ENCODE measurements at places on chromosomes 3 and 15.

- DNase-seq, result no peak
Observed at GRCh38 chr3:127697551-127698240, 24.9 kb downstream of the ABTB1 start.

GRCh38 chr15:51580982-51581381 lies 41.6 kb downstream of the DMXL2 start:
- no peak for DNase-seq

DNA sequence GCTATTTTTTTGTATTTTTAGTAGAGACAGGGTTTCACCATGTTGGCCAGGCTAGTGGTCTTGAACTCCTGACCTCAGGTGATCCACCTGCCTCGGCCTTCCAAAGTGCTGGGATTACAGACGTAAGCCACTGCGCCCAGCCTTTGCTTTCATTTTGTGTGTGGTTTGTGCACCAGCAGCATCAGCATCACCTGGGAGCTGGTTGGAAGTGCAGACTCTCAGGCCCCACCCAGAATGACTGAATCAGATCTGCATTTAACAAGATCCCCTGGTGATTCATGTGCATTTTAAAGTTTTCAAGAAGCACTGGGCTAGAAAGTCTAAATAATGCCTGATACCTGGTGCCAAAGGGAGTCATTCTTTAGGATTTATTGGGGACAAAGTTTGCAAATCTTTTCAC lies 73.4 kb upstream of the BNIP2 start:
- no peak for DNase-seq

GRCh38 chr3:101383156-101383575 lies 62.8 kb upstream of the IMPG2 start:
- DNase-seq, result no peak

GRCh38 chr3:99503350-99503749 lies 135.0 kb upstream of the COL8A1 start:
- DNase-seq, result no peak

DNA sequence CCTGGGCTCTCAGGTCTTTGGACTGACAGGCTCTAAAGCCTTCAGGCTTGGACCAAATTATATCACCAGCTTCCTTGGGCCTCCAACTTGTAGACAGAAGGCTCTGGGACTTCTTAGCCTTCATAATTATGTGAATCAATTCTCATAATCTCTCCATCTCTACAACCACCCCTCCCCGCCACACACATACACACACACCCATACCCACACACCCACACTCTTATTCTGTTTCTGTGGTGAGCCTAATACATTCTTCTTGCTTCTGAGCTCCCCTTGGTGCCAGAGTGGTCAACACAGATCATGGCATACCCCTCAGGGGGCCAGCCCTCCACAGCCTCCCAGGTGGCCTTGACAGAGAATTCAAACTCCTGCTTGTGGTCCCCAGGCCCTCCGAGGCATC lies 5.6 kb upstream of the NUP210 start:
- DNase-seq, result no peak

GRCh38 chr15:43204016-43204901 lies 16.6 kb downstream of the EPB42 start:
- DNase-seq, result no peak

GRCh38 chr3:140768941-140769340 lies 91.1 kb downstream of the TRIM42 start:
- DNase-seq, result no peak

DNA sequence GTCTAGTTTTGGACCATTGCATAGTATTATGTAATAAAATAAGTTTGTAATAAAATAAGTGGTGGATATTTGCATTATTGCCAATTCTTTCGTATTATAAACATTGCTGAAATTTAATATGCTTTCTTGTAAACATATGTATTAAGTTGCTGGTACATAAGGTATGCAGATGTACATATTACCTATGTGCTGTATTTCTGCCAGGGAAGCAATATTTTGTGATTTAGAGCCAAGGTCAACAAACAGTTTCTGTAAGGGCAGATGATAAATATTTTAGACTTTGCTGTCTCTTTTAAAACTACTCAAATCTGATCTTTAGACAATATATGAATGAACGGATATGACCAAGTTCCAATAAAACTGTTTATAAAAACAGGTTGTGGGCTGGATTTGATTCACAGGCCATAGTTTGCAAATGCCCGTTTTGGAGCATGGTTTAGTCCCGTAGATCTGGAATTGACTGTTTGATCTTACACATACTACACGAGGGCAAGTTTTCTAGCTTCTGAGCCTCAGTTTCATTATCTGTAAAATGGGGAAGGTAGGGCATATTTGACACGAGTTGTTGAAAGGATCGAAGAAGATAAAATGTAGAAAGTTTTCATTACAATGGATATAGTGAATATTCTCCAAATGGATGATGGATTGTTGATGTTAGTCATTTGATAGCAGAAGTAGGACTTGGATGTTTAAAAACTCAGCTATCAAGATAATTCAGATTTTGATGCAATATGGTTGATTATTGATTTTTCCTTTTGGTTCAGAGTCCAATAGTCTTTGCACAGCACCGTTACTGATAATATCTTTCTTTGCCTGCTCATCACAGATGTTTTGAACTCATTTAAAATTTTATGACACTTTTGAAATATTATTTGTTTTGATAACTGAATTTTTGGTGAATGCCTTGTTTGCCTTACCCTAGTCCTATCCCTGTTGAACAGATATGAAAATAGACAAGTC lies 394.6 kb downstream of the FEZF2 start:
- DNase-seq, result no peak

- no peak for DNase-seq
Observed at GRCh38 chr3:100335434-100335833, 877 bp downstream of the NIT2 start.

DNA sequence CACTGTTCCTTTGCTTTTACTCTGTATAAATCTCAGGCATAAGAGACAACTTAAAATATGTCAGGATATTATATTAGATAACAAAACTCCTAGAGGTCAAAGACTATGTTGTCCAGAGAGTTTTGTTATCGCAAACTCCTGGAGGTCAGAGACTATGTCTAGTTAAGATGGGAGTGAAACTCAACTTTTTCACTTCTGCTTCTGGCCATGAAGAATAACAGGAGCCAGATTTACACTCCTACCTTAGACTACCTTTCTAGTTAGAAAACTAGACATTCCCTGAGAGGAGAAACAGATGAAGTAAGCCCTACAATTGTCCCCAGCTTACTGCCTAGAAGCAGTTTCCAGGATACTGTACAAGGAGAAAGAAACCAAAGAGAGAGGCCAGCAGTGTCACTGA lies 255.4 kb upstream of the UBE2E1 start:
- no peak for DNase-seq

GRCh38 chr3:52289338-52289746 lies 1.7 kb downstream of the GLYCTK start:
- no peak for DNase-seq

DNA sequence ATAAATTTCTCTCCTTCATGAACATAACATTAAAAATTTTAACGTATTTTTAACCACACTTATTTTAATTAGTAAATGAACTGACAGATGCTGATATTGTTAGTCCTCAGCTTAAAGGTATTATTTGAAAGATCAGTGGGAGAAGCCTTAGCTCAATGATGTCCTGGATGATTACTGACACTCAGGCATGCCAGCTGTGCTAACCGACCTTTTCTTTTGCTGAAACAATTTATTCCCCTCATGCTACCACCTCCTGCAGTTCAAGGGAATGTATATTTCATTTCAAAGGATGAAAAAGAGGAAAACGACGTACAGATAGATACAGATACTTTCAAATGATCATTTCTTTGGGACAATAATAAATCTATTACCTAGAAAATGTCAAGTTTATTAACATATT lies 620.8 kb downstream of the FGF12 start:
- DNase-seq, result no peak

GRCh38 chr15:38626443-38627050 lies 61.9 kb upstream of the RASGRP1 start:
- DNase-seq, result no peak

- DNase-seq, result no peak
Observed at GRCh38 chr15:26374806-26375205, 398.1 kb downstream of the GABRB3 start.

- DNase-seq, result no peak
Observed at GRCh38 chr3:51997935-51998596, 2.4 kb upstream of the RPL29 start.

GRCh38 chr15:76309601-76310330 lies 1.5 kb downstream of the ETFA start:
- no peak for DNase-seq

GRCh38 chr15:77493324-77493907 lies 72.7 kb downstream of the HMG20A start:
- no peak for DNase-seq

- DNase-seq, result no peak
Observed at GRCh38 chr3:21163956-21164355, 587.1 kb downstream of the ZNF385D start.

DNA sequence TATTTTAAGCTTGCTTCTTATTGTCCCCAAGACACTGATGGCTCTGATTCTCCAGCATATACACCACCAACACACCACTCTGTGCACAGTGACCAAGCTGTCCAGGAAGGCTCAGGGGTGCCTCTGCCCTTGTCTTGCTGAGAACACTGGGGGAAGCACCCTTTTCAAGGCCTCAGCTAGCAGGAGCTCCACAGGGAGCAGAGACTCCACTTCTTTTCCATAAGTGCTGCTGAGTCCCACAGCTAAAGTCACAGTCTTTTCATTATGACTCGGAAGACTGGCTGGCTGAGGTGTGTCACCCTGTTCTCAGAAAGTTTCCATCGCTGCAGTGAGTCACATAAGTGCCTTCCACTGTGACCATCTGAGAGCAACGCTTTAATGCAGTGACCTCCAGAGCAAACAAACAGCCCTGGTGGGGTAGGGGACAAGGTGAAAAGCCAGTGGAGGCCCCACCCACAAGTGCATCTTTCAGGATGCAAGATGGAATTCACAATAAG lies 226.9 kb upstream of the CHRNA7 start:
- peak; percentile 5 for DNase-seq

GRCh38 chr3:190554197-190554596 lies 40.3 kb downstream of the IL1RAP start:
- DNase-seq, result no peak

DNA sequence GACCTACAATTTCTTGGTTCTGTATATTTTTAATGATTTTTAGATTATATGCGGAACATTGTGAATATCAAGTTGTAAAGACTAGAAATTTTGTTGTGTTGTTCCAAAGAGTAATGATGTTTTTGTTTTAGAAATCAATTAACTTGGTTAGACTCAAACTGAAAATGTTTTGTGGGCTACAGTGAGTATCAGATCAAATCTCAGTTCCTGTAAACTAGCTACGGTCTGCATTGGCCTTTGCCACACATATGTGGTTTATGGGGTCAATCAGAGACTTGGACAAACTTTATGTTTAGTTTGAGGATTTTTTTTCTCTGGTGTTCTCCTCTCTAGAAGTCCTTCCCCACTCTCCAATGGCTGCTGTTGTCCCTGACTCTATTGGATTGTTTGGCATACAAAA lies 308.0 kb upstream of the THRB start:
- no peak for DNase-seq

DNA sequence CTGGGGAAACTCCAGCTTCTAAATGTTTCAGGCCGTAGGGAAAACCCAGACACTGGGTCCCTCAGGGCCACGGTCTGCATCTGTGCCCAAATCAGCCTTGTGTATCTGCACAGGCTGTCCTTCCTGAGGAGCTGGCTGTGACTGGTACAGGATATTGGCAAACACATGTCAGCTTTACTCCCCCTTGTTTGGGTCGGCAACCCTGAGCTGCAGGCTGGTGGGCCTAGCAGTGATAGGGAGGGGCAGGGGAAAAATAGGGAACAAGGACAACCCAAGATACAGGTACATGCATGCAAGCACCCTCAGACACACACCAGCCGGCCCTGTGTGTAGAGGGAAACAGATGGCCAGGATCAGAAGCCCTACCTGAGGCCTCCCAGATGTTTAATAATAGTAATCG lies 28.7 kb upstream of the HCN4 start:
- DNase-seq, result no peak

- no peak for DNase-seq
Observed at GRCh38 chr3:4044619-4045018, 245.4 kb downstream of the LRRN1 start.

- DNase-seq, result peak; percentile 68
Observed at GRCh38 chr3:102006812-102007485, 157.6 kb downstream of the NFKBIZ start.

- no peak for DNase-seq
Observed at GRCh38 chr3:43330981-43331380, 44.6 kb downstream of the SNRK start.

DNA sequence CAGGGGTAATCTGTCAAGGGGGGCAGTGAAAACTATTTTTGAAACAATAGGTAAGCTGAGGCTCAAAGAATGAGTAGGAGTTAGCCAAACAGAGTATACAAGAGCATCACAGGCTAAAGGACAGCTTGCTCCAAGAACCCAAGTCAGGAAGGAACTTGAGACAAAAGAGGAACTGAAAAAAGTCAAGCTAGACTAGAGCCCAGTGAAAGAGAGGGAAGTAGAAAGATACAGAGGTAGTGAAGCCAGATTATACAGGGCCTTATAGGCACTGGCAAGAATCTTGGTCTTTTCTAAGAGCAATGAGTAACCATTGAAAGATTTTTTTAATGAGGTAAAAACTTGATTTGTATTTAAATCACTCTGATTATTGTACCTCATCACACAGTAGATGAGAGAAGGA lies 69.9 kb downstream of the FILIP1L start:
- DNase-seq, result no peak

GRCh38 chr3:134065252-134066157 lies 35.8 kb upstream of the SLCO2A1 start:
- no peak for DNase-seq

GRCh38 chr3:80368616-80369015 lies 600.8 kb upstream of the ROBO1 start:
- no peak for DNase-seq

DNA sequence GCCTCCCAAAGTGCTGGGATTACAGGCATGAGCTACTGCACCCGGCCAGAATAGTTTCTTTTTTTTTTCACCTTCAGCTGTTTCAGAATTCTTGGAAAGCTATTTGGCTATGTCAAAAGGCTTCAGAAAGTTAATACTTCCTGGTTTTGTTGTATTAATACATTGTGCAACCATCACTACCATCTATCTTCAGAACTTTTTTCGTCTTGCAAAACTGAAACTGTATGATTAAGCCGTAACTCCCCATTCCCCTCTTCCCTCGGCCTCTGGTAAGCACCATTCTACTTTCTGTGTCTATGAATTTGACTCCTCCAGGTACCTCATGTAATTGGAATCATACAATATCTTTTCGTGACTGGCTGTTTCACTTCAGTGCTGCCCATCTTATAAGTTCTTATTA lies 5.2 kb upstream of the NOX5 start:
- no peak for DNase-seq

DNA sequence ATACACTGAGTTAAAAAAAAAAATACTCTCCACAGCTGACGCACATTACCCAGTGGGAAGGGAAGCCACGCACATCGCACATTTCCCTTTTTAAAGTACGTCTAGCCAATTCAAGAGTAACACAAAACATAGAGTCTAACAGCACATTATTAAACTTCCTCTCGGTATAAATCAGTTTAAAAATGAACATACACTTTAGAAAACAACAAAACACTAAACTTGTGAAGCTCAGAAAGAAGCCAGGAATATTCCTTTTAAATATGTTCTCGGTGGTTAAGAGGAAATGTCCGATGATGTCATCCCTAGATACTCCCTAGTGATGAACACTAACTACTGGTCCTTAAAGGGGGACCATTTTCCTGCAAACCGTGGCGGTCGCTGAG lies 721 bp downstream of the MYEF2 start:
- DNase-seq, result peak; percentile 20
